Hippocampal formation (tissue), 2 donors: ENCODE measurements at places on chromosomes 3 and 15.

DNA sequence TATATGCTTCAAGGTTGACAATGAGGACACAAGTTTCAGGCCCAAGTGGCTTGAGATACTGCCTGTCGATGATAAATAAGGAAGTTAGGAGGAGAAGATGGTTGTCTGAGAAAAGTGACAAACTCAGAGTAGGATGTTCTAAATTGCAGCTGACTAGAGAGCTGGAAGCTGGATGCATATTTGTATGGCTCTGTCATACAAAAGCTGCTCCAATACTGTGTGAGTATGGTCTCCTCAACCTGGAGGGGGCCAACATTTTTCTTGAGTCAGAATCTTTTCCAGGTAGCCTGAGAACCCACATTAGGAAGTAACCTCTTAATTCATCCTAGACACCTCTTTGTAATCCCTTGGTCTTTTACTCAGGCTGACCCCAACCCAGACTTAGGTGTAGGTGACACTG is 28.4 kb upstream of the TPRG1 start:
- no peak for DNase-seq

GRCh38 chr15:44397869-44398268 is 29.6 kb upstream of the CTDSPL2 start:
- DNase-seq = no peak

- DNase-seq = no peak
These were observed 25.6 kb downstream of the APBA2 start for GRCh38 chr15:28911310-28911931.

DNA sequence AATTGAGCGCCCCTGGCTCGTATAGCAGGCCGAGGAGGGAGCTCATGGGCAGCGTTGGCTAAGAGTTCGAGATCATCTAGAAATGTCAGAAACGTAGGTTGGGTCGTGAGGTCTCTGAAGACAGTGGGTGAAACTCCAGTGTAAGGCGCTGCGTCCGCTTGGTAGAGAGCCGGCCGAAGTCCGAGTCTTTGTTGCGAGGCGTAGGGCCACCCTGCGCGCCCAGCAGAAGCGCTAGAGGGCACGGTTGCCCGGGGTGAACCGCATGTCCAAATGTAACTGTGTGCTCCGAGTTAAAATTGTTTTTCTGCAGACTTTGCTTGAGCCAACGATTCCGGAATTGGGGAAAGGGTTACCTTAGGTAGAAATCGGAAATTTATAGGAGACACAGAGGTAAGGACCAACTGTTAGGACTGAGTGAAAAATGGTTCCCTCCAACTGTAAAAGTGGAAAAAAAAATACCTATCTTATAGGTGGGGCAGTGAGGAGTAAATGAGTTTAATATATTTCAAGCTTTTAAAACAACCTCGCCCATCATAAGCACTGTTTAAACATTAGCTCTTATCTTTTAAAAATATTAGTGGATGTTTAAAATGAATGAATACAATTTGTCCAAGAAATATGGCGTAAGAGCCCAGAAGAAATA is 993 bp upstream of the SIAH2 start:
- peak; percentile 54 for DNase-seq

- DNase-seq = no peak
These were observed 56.5 kb downstream of the ADAMTSL3 start for GRCh38 chr15:83710452-83710851.
